IMR-90 (cell line): ENCODE measurements at places on chromosomes 6 and 20. TPM values are rescaled to one million over a fixed set of nuclear protein-coding genes. Genes with fewer than 3 reads are reported as not detected.

DNA sequence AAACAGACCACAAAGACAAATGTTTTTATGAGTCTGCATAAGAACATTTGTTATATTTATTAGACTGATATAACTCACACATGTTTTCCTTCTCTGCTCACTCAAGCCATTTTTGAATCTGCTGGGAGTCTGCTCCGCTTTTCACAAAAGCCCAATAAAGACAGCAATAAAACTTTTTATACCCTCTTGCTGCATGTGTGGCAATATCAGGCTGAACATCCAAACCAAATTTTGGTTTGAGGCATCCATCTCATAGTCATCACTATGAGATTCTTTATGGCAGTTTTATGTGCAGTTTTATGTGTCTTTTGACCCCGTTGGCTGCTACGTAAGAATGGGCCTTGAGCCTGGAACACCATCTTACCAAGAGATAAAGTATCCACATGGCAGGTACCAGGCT is 1276.8 kb upstream of the ADGRB3 start:
- DNase-seq, result no peak

- peak; percentile 40 for DNase-seq
Observed at GRCh38 chr6:12608016-12608860, 108.3 kb upstream of the PHACTR1 start.

DNA sequence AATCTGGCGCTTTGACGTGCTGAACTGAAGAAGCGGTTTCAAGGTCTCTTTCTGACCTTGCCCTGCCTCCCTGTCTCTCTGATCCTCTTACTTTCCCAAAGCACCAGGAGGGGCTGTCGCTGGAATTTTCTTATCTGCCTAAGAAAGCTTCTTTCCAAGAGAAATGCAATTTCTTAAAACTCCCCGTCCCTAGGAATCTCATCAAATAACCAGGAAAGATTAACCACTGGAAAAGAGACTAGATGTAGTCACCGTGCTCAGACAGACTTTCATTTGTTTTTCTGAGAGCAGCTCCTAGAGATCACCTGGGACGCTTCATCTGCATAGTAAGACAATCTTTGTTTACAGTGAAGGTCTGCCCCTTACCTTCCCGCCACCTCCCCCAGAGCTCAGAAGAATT is 38.6 kb downstream of the PDYN start:
- DNase-seq, result no peak

DNA sequence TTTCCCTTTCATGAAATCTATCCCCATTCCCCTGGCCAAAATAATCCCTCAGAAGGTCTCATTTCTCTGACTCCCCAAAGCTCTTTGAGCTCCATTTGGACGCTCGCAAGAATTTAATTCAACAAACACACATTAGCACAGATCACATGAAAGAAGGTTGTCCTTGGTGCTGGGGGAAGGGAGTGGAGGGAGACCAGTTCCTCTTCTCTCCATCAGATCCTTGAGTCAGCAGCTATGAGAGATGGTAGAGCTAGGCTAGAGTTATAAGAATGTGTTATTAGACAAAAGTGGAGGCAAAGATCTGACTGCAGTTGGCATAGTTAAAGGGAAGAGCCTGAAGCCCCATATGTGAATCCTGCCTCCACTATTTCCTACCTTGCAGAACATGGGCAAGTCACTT is 184.2 kb upstream of the CDYL start:
- DNase-seq, result no peak

- DNase-seq, result peak; percentile 95
Observed at GRCh38 chr6:37048851-37049757, 43.6 kb downstream of the FGD2 start.

DNA sequence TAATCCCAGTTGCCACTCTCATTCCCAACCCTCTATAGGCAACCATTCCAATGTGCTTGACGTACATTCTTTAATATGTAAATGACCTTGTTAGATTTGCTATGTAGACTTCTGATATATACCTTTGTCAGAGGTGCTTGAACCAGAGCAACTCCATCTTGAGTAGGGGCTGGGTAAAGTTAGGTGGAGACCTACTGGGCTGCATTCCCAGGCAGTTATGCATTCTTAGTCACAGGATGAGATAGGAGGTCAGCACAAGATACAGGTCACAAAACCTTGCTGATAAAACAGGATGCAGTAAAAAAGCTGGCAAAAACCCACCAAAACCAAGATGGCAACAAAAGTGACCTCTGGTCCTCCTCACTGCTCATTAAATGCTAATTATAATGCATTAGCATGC is 8.3 kb upstream of the HM13 start:
- no peak for DNase-seq

GRCh38 chr20:2101057-2101864 is at the start of gene STK35:
Gene STK35, plus strand, starts transcription at chr20:2101827. Its CDS starts 55 bp downstream, at chr20:2101882.
- no peak for DNase-seq

GRCh38 chr20:38369389-38369788 is 23.1 kb downstream of the LBP start:
- DNase-seq, result no peak

- DNase-seq, result no peak
Observed at GRCh38 chr6:52241819-52242218, 2.5 kb downstream of the IL17F start.

DNA sequence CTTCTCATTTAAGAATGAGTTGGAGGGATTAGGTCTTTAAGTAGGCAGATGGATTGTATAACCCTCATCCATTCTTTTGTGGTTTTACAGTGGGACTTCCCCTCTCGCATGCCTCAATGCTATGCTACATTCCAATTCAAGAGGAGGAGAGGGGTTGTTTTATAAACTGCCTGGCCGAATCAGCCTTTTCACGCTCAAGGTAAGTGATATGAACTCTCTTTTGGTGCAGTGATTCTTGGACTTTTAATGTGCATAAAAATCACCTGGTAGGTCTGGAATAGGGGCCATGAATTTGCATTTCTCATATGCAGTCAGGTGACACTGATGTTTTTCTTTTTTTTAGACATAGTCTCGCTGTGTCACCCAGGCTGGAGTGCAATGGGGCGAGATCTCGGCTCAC is 10.8 kb downstream of the ASXL1 start:
- peak; percentile 73 for DNase-seq

DNA sequence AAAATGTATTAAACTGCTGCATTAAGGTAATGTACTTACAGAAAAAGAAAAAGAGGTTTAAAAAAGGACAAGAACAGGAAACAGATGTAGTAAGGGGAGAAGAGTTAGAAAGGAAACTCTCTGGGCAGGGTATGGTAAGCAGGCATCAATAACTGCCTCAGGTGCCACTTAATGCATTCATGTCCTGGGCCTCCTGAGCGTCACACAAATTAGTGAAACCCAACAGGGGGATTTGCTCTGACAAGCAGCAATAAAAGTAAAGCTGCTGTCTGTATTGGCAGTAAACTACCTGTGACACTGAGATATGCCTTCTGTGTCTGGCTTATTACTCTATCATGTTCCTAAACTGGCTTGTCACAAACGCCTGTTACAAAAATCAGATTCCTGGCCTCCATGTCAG is 1.5 kb upstream of the EFHC1 start:
- no peak for DNase-seq

DNA sequence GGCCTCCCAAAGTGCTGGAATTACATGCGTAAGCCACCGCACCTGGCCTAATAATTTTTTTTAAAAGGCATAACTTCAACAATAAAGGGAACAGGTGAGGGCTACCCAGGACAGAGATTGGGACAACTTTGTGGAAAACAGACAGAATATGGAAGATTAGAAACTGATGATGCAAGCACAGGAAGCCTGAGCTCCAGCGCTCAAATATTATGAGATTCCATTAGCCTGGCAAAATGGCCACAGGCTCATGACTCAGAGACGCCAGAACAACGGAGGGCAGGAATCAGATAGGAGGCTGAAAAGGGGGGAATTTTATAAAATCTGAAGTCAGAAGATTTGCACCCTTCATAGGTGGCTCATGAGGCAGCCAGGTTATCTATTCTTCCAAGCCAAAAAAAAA is 103.1 kb upstream of the MRPS10 start:
- no peak for DNase-seq

DNA sequence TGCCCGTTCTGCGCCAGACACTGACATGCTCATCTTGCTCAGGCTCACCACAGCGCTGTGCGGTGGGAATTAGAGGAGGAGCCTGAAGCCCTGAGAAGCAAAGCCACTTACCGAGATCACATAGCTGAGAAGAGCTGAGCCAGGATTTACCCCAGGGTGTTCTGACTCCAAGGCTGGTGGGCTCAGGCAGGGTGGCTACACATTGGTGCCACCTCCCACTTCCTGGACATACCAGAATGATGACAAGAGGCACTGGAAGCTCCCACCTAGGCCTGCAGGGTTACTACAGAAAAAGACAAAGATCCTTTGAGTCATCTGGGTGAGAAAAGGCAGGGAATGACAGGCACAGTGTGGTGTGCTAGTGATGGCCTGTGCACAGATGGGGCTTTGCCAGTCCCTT is 24.4 kb upstream of the FKBP1A start:
- peak; percentile 49 for DNase-seq

- no peak for DNase-seq
Observed at GRCh38 chr20:1783245-1783644, 112.0 kb upstream of the SIRPA start.

DNA sequence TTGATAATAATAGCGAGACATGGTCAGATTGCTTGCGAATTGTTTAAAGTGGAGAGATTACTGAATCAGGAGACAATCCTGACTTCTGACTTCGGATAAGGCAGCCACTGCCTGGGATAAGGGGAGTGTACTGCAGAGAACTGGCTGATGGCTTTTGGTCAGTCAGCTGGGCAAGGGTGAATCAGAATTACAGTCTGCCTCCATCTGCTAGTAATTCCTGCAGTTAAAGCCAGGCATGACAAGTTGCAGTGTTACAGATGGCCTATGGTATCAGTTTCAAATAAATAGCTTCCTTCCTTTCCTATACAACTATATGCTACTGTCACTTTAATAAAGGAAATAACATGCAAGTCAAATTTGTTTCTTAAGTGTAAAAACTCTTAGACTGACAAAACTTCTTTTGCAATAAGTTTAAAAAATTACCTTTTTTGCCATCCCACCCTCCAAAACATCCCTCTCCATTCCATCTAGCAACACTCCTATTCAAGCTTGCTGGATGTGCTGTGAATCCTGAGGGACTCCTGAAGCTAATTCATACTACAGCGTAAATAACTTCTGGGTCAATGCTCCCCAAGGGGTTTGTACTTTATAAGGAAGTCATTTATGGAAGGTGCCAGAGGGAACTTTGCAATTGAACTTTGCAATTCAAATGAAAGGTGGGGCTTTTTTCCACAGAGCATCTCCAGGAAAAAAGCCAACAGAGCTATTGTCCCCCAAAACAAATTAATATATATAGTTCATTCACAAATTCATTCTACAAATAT is 245.2 kb downstream of the ADGRB3 start:
- no peak for DNase-seq

GRCh38 chr6:101935732-101936131 is 542.2 kb downstream of the GRIK2 start:
- no peak for DNase-seq

DNA sequence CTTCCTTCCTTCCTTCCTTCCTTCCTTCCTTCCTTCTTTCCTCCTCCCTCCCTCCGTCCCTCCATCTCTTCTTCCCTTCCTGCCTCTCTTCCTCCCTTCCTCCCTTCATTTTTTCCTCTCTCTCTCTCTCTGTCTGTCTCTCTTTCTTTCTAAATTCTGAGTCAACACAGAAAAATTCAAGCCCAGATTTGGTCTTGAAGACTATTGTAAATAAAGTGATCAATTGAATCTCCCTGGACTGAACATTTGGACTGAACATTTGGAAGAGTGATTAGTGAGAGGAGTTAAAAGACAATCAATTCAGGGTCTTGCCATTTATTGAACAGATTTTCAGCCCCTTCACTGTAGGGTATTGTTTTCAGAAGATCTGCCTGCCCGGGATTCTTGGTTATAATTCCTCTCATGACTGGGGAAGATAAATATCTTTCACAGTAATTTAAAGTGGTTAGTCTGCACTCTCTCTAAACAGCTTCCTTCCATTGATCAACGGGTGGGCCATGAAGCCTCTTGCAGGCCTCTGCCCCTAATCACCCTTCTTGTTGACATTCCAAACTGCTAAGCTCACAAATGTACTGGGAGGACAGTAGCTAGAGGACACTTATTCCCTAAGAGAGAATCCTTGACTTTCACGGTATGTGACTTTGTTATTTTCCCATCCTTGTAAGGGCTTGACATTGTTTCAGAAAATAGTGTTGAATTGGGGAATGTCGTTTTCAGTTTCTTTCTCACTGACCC is 101.7 kb upstream of the BMP2 start:
- DNase-seq, result no peak

DNA sequence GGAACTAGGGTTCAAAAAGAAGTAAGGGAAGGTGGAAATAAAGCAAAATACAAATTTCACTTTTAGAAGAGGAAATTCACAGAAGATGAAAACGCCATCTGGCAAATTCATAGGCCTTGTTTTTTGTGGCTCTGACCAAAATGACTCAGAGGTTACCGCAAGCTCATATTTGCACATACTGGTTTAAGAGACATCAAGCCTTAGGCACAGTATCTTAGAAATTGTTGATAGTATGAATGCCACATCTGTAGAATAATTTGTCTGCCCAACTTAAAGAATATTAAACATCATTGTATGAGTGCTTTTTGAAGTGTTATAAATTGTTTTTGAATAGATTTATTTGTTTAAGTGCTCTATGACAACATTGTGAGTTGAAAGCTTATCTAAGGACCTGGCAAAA is 10.6 kb downstream of the TAAR1 start:
- peak; percentile 74 for DNase-seq

Gene DEFB124
- total RNA-seq, result not detected in 2 replicates

Gene FOXP4
- 0.72 and 0.83 TPM in 2 replicates for total RNA-seq

Gene SOX12
- total RNA-seq, result 1.1 TPM in 2 replicates

Gene COX4I2
- not detected in 2 replicates for total RNA-seq

Gene PTPRT
- total RNA-seq, result not detected in 2 replicates

Gene OPRL1
- total RNA-seq, result 0.28 and 0.36 TPM in 2 replicates

Gene HEY2
- total RNA-seq, result not detected in 2 replicates

Gene UBE2C
- 43.4 and 43.6 TPM in 2 replicates for total RNA-seq

Gene CTAGE9
- not detected in 2 replicates for total RNA-seq

Gene SYCP2
- total RNA-seq, result 0.18 and 0.56 TPM in 2 replicates
